ENCODE measurements at places on chromosomes 11 and 22.

DNA sequence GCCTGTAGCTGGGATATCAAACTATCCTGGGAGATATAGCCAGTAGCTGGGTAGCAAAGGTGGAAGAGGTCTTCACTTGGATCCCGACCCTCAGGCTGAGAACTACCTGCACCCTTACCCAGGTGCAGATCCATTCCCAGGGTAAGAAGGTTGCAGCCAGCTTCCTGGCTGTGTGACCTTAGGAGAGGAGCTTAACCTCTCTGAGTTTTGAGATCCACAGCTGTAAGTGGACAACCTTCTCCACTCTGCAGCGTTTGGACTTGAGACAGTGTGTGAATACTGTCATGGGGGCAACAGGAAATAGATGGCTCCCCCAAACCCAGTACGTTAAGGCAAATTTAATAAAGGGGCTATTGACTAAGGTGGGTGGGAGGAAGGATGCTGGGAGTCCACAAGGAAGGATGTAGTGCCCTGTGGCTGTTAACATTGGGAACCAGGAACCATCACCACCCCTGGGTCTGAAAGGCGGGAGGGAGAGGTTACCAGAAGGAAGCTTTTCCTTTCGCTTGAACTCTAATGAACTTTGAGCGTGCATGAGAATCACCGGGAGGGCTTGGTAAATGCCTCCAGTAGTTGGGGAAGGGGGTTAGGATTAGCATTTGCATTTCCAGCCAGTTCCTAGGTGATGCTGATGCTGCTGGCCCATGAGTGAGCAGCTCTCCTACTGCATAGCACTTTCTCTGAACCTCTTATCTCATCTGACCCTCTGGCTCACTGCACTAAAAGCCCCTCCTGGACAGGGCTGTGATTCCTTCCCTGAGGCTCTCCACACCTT, 24.4 kb downstream of the SGSM1 start:
- DNase-seq = no peak

DNA sequence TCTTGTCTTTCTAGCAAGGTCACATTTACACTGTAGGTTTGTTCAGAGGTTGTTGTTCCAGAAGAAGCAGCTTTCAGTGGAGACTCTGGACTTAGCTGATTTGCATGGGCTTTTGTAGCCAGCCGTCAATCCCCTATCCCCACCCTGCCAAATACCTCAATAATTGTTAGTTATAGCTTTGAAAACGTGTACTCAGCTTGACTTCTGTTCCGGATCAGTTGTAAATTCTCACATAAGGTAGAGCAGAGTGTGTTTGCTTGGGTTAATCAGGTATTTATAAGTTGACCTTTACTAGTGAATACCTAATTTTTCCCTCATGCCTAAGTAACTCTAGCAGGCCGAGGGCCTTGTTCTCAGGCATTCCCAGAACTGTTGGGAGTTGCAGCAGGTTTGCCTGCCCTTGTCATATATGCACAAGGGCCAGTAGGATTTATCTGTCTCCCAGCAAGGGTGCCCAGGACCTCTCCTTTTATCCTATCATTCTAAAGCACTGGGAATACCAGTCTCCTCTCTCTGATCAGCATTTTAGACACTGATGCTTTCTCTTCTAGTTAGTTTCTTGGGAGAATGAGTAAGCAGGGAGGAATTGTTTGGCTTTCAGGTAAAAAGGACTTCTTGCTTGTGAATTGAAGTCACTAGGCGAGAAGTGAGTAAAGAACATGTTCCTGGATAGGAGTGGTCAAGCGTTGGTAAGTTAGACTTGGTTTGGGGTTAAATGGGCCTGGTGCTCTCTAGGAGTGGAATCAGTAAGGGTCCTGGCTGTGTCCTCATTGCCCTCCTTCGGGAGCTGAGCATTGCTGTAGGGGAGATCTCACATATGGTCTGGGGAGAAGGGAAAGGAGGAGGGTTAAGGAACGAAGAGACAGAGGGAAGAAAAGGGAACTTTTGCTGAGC, 22.1 kb downstream of the STIM1 start:
- no peak for DNase-seq

DNA sequence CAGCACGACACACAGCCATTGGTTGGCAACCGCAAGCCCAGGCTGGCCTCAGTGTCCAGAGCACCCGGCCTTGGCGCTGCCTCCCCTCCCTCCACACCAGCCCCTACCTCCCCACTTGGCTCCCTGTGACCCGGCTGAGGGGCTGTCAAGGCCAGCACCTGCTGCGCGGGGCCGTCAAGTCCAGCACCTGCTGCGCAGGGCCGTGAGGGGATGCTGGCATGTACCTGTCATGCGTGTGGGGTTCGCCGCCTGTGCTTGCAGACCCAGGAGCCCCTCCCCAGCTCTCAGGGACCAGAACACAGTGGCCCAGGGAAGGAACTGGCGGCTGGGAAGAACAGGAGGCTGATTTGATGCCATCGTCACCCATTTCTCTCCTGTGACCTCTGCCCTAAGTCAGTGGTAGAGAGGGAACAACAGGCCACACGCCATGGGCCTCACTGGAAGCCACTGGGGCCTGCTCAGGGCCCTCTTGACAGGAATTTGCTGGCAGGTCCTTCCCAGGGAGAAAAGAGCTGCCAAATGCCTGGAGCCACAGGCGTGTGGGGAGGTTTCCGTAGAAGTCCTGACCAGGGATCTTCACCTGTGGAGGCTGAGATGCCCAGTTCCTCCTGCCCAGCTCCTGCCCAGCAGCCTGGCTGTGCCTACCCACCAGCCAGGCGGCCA, 37.6 kb downstream of the TBX1 start:
- no peak for DNase-seq

DNA sequence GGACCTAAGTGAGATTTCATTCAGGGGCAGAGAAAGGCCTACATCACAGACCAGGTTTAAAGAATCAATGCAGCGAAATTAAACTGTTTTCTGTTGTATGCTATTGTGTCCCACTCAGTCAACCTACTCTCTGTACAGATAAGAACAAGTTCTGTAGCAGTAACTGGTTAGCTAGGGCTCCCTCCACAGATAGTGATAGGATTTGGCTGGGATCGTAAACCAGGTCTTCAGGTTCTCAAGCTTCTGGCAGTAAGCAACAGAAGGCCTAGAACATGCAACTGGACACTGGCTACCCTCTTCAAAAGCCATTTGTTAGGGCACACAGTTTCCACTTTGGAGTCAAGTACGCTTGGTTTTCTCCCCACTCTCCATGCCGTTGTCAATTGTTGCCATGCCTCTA, 69.2 kb downstream of the GDPD4 start:
- no peak for DNase-seq

DNA sequence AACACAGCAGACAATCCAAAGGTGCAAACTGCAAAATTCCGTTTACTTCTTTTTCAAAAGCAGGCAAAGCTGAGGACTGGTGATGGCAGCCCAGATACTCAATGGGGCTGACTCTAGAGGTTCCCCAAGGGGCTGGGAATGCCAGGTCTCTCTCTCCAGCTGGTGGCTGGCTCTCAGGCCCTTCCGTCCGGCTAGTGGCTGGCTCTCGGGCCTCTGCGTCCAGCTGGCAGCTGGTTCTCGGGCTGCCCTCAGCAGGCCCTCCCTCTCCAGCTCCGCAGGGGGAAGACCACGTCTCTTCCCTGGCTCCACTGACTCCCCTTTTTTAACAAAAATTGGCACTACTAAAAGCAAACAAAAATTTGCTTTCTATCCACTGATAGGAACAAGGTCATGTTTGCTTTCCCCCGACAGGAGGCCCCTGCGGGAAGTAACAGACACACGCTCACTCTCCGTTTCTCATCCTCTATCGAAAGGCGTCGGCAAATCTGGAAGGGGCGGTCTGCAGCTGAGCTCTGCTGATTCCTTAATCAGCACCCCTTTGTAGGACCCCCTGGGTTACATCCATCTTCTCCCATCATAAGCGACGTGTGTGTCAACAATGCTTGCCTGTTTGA, 381.4 kb downstream of the BRD1 start:
- no peak for DNase-seq

- no peak for DNase-seq
Observed at GRCh38 chr11:16738947-16739815, 734 bp downstream of the C11orf58 start.

GRCh38 chr11:17343907-17344306, 7.7 kb upstream of the NCR3LG1 start:
- no peak for DNase-seq

DNA sequence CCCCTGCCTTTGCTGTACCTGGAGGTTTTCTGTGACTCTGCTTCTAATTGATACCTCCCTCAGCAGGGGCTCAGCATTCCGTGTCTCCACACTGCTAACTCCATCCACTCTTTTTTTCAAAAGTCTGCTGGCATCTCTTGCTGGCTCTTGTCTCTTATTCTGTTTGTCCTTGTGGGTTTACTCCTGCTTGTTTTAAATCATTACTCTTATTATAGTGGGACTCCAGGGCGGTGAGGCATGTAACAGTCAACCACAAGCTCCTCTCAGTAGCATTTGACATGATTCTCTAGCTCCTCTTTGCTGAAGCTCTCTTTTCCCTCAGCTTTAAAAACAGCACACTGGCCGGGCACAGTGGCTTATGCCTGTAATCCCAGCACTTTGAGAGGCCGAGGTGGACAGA, 260.2 kb upstream of the NARS2 start:
- no peak for DNase-seq

GRCh38 chr11:2621894-2622293, 77.9 kb downstream of the KCNQ1OT1 start:
- DNase-seq = no peak

DNA sequence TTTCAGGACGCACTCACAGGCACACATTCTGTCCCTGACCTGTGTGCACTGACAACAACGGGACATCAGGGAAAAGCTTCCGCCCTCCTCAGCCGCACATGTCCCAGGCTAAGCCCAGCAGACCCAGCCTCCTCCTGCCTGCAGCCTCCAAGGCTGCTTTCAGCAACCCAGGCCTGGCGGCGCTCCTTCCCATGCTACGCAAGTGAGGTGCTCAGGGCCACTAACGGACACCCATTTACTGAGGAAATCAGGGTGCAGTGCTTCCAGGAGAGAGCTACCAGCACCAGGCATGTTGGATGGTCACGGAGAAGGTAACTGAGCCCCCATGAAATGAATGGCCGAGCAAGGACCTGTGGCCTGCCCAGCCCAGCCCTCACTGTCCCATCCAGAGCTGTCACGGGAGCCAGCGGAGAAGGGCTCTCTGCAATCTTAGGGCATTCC, 6.9 kb downstream of the MOB2 start:
- no peak for DNase-seq

GRCh38 chr22:22103078-22103875, 120.7 kb upstream of the TOP3B start:
- no peak for DNase-seq

- no peak for DNase-seq
Observed at GRCh38 chr11:104918113-104918824, 20.0 kb upstream of the CASP12 start.

DNA sequence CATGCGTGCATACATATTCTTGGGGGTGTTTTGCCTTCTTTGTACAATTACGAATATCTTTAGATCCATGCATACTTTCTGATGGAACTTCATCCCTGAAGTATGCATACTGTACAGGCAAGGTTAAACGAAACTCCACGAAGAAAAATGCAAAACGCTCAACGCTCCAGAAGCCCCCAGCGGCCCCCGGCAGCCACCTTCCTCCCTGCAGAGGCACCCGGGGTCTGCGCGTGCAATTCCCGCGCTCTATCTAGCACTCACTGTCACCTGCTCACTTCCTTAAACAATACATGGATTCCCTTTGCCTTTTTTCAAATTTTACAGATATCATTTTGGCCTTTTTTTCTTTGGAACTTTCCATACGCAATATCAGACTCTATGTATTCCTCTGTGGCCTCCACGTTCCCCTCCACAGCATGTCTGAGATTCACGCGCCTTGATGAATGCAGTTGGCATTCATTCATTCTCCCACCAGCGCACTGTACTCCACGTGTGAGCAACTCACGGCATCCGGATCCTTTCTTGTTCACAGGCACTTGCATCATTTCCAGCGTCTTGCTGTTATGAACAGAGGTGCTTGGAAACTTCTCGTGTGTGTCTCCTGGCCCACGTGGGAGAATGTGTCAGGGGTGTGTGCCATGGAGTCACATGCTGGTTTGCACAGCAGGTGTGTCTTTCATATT, 214.3 kb downstream of the CTTN start:
- DNase-seq = no peak

GRCh38 chr11:27621405-27622161, 78.7 kb downstream of the BDNF start:
- DNase-seq = no peak

DNA sequence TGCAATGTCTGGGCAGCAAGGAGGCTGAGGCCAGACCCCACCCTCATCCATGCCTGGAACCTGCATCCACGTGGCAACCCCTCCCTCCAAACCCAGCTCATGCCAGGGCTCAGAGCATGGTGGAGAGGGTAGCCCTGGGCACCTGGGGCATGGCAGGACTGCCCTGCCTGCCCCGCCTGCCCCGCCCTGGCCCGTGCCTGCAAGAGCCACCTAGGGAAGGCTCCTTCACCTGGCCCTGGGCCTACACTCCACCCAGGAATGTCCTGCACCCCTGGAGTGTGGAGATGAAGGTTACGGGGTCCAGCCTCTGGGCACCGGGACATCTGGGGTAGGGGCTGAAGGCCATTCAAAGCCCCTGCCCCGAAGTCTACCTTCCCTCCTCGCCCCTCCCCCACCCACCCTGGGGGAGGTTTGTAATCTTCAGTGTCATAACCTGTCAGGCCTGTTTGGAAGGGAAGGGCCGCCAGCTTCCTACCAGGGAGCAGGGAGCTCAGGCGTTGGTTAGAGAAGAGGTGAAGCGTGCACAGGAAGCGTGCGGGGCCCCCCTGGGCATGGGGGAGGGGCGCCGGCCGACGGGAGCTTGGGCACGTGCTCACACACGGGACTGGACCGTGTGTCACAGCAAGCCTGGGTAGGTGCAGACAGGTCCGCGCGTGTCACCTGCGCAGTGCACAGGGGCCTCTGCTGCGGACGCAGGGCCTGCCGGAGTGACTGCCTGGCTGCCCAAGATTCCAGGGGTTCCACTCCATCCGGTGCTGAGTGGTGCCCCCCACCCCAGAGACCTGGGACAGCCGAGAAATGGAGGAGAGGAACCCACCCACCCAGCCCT, 30.7 kb upstream of the TH start:
- DNase-seq = no peak

- no peak for DNase-seq
Observed at GRCh38 chr11:62456630-62457029, 37.8 kb downstream of the SCGB1A1 start.

DNA sequence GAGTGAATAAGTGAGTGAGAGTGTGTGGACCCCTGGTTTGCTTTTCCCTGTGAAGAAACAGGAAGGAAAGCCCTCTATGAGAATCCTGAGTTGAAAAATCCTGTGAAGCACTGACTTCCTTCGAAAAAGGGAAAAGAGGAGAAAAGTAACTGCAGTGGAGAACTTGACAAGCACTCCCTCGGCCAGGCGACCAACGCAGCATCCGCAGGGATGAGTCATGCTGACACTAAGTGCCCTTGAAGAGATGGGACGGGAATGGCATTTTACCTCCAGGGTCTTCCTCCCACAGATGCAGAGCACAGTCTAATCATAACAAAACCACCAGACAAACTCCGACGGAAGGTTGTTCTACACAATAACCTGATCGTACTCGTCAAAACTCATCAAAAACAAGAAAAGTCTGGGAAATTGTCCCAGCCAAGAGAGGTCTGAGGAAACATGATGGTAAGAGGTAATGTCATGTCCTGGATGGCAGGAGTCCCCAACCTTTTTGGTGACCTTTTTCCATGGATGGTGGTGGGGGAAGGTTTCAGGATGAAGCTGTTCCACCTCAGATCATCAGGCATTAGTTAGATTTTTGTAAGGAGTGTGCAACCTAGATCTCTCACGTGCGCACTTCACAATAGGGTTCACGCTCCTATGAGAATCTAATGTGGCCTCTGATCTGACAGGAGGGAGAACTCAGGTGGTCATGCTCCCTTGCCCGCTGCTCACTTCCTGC, 132.2 kb upstream of the B3GAT1 start:
- no peak for DNase-seq

- no peak for DNase-seq
Observed at GRCh38 chr11:66717925-66718319, 11.1 kb downstream of the SPTBN2 start.

GRCh38 chr11:44634401-44635281, 69.2 kb downstream of the CD82 start:
- no peak for DNase-seq
